ENCODE measurements at places on chromosomes 12 and 14. TPM values are rescaled to one million over a fixed set of nuclear protein-coding genes. Genes with fewer than 3 reads are reported as not detected.
A peak's percentile ranks its signal among the peaks of the same experiment; 100 is the strongest.

- DNase-seq = no peak
These were observed 28.8 kb downstream of the HECTD4 start for GRCh38 chr12:112353393-112353792.

DNA sequence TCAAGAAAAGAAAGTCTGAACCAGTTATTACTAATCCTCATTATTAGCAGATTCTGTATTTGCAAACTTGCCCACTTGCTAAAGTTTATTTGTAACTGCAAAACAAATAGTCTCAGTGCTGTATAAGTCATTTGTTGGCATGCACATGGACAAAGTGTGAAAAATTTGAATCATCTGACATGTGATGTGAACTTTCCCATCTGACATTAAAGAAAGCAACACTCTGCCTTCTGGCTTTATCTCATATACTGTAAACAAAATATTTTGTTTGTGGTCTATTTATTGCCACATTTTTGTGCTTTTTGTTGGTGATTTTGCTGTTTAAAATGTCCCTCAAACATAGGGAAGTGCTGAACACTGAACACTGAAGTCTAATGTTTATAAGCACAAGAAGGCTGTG lies 513.8 kb downstream of the RPL10L start:
- no peak for DNase-seq

DNA sequence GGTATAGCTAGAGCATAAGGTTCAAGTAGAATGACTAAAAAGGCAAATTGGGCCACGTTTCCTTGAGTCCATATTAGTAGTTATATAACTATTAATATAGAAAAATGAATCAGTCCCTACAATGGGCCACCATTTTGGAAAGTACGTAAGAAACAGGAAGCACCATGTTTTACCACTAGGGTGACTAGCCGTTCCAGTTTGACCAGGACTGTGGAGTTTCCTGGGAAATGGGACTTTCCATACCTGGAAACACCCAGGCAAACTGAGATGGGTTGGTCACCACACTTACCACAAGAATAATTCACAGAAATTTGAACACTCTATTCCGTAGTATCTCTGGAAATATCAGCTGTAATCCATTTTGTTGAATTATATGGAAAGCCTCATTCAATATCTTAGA lies 2.1 kb upstream of the MAGOHB start:
- no peak for DNase-seq

GRCh38 chr14:67971627-67972625 lies 152.3 kb downstream of the RAD51B start:
- DNase-seq = no peak

DNA sequence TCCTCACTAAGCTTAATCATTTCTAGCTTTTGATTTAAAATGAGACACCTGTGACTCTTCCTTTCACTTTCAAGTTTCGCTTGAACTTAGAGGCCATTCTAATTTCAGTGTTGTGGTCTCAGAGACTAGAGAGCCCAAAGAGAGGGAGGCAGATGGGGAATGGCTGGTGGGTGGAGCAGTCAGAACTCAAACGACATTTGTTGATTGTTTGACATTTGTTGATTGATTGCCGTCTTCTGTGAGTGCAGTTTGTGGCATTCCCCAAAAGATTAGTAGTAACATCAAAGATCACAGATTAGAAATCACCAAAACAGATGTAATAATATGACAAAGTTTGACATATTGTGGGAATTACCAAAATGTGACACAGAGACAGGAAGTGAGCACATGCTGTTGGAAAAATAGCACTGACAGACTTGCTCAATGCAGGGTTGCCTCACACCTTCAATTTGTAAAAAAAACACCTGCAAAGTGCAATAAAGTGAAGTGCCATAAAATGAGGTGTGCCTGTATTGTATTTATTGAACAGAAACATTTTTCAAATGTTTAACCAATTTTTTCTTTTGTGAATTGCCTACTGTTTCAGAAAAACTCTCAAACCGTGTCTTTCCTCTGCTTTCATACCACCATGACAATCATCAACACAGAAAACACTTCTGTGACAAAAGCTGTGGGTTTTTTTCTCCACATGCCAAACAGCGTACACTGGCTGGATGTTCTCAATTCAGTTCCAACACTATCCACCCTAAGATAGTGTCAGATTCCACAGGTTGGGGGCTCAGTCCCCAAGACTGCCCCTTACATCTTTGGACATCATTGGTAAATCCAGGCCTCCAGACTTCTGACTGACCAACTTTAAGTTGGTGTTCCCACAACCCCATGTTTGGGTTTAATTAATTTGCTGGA lies 376.3 kb upstream of the RGS6 start:
- DNase-seq = peak; percentile 30

DNA sequence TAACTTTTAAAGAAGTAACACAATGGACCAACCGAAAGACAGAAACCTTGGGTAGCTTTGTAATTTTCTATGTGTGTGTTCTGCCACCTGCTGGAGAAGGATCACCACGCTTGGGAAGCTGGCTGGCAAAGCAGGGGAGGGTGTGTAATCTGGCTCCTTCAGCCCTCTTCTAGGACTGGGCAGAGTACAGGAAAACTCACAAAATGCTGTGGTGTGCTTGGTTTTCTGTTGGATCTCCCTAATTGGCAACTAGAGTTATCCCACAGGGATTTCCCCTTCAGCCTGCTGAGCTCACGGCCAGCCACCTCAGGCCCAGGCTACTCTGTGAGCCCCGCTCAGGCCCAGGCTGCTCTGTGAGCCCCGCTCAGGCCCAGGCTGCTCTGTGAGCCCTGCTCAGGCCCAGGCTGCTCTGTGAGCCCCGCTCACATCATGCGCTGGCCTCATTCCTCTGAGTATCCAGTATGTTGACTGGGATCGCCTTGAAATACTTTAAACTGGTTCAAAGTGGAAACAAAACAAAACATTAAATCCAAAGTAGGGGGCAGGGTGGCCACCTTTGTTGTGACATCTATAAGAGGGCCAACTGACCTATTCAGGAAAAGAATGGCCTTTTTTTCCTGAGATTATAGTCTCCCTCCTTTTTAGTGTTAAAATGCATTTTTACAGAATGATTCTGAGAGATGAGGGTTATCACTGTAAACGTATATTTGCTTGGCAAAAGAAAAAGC lies 52.0 kb upstream of the RNU6-8 start:
- no peak for DNase-seq

- peak; percentile 74 for DNase-seq
These were observed 277.9 kb downstream of the SSPN start for GRCh38 chr12:26473291-26473690.

DNA sequence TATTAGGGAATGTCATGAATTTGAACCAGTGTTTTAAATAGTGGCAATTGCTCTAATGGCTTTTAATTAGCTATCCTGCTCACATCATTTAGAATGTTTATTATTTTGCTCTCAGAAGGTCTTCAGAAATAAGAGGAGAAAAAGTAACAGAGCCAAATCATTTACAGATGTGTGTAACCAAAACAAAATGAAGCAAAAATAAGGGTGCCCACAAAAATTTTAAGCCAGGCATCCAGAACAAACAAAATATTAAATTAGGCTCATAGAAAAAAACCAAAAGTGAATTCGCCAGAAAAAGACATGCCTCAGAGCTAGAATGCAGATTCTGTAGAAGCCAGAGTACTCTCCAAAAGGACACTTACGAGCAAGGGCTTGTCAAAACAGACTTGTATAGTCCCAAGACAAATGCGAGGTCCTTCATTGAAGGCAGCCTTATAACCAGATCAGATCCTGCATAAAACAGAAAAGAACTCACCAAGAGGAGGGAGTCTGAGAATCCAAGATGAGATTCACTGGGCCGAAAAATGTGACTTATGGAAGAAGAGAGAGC lies 20.2 kb upstream of the SERPINA1 start:
- no peak for DNase-seq

DNA sequence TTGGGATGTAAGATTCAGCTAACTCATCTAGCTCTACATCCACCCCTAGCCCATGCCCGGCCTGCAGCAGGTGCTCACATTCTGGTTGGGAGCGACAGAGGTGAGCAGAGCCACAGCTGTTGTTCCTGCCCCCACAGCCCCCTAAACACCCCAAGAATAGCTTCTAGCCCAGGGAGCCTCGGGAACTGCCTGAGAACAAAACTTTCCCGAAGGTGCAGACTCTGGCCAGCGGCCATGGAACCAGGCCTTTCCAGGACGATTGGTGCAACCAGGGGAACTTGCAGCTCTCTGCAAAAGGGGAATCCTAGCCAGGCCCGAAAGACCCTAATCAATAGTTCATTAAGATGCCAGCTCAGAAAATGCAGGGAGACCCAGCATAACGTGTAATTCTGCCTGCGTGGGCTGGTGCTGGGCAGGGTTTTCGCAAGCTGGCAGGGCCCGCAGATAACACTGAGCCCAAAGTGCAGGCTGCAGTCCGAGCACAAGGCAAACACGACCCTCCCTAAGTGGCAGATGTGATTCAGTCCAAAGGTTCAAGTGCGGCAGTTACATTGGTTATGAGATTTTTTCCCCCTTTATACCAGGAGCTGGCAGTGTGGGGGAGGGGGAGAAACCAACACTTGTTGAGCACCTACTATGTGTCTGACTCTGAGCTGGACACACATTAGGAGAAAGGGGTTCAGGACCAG lies 122.5 kb upstream of the MAP1LC3B2 start:
- DNase-seq = no peak

GRCh38 chr12:66304296-66304900 lies 2.1 kb downstream of the HELB start:
- no peak for DNase-seq

GRCh38 chr12:48878548-48878947 lies 12.9 kb upstream of the RND1 start:
- no peak for DNase-seq

- DNase-seq = no peak
These were observed 236.2 kb upstream of the KRR1 start for GRCh38 chr12:75747572-75748021.

- no peak for DNase-seq
These were observed 101.9 kb downstream of the SLC8A3 start for GRCh38 chr14:70086685-70087379.

- no peak for DNase-seq
These were observed 10.7 kb upstream of the APOLD1 start for GRCh38 chr12:12774791-12775190.

GRCh38 chr12:89160716-89161123 lies 191.6 kb downstream of the DUSP6 start:
- no peak for DNase-seq

DNA sequence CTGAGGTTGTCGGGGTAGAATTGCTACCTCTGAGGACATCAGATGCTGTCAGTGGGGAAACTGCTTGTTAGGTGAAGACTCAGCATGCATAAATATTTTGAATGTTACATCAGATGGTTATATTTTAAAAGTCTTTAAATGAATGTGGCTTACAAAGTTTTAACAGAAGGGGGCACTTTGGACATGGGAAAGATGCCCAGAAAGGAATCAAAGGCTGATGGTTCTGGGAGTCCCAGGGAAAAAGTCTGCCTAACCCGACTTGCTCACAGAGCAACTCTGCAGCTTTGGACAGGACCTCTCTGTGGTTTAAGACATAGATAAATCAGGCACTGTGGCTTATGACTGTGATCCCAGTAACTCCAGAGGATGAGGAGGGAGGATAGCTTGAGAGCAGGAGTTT lies 474.9 kb downstream of the ATP23 start:
- no peak for DNase-seq

DNA sequence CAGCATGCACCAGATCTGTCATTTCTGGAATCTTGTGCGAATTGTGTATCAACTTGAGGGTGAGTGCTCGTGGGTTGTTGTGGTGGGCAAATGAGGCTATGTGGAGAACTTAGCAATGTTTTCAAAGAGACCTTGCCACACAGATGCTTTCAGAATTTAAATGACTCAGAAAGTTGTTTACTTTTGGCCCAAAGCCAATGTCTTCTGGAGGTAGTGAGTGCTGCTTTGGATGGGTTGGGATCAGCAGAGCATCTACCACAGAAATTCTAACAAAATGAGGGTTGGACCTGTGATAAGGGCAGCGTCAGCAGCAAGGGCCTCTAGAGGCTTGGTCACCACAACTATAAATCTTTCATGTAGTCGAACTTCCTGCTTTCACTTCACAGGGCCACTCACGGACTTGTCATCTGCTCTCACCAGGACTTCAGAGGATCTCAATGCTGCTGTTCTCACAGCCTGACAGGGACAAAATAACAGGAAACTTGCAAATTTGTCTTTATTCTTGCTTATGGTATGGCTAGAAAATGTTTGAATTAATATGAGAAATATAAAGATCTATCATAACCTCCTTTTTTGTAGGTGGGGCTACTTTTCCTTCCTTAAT lies 111.4 kb downstream of the DACT1 start:
- DNase-seq = peak; percentile 74

DNA sequence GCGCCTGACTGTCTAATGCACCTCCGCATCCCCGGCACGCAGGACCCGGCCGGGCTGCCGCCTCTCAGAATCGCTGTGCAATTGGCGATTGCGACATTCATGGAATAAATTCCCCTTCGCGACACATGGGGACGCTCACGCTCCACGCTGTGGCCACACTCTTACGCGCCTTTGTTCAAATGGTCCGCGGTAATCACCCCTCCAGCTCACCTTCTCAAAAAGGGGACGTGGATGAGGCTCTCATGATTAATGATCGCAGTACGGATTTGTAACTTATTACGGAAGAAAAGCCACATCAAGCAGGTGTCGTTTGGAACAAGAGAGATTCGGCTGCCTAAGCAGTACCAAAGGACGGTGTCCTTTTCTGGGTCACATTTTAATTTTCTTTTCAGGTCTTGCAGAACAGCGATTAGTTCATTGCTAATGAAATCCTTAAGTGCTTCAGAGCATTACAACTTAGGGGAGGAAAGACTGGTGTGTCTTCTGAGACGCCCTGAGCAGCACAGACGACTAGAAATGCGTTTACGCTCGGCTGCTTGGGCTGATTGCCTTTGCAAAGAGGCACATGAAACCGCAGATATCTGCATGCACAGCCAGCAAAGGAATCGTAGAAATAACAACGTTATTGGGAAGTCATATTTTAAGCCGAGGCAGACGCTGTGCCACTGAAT lies 37.3 kb upstream of the ADGRD1 start:
- peak; percentile 6 for DNase-seq

GRCh38 chr12:46389031-46389616 lies 16.6 kb upstream of the SLC38A2 start:
- DNase-seq = no peak

GRCh38 chr14:95903616-95904107 lies 27.0 kb downstream of the TUNAR start:
- DNase-seq = no peak

GRCh38 chr12:40054555-40055227 lies 51.2 kb downstream of the SLC2A13 start:
- no peak for DNase-seq

DNA sequence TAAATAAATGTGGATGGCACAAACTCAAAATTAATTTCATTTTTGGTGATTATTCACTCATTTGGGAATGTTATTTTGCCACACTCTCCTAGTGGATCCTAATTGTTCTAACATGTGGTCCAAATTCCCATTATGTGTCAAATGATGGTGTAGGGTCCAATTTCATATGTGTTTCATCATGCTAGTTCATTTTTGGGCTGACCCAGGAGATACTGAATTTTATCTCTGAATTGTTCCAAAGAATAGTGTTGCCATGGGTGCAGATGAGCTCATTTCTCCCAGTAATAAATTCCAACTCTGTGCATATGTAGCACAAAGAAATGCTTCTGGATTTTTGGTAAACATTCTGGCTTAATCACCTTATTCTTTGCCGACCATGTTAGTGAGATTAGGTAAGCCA lies 23.5 kb upstream of the SEL1L start:
- no peak for DNase-seq

- DNase-seq = no peak
These were observed 103.4 kb upstream of the PKP2 start for GRCh38 chr12:33000016-33000415.

KRT83 gene
- not detected for total RNA-seq

MYL2 gene
- total RNA-seq = not detected

CD4 gene
- 0.07 TPM for total RNA-seq

TRPV4 gene
- total RNA-seq = 1.4 TPM

FLVCR2 gene
- total RNA-seq = 0.75 TPM

PTPRR gene
- 0.46 TPM for total RNA-seq

RNASE7 gene
- total RNA-seq = 0.86 TPM

SRSF5 gene
- total RNA-seq = 95.4 TPM

HOXC13 gene
- total RNA-seq = not detected

CMTM5 gene
- not detected for total RNA-seq
